ENCODE measurements at places on chromosomes 7 and 10. TPM values are rescaled to one million over a fixed set of nuclear protein-coding genes. Genes with fewer than 3 reads are reported as not detected.

GRCh38 chr7:45069444-45070253 lies 19.1 kb downstream of the NACAD start:
- H3K27me3 ChIP-seq: no peaks in the 10 kb centered on the region
- no peak overlapping the region for H3K27ac ChIP-seq
- H3K4me3 ChIP-seq: no peak overlapping the region
- peaks cover 99% of the 10 kb centered on the region for H3K36me3 ChIP-seq
- peaks cover 36% of the 10 kb centered on the region for H3K4me1 ChIP-seq

DNA sequence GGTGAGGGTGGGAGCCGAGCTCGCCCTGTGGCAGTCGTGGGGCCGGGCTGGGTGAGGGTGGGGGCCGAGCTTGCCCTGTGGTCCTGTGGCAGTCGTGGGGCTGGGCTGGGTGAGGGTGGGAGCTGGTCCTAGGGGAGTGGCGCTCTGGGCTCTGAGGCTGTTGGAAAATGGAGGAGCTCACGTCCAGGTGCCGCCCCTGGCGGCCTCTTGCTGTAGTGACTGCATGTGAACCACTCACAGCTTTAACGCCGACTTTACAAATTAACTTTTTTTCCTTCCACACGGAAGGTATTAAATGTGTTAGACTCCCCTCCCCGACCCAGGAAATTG lies 312.6 kb downstream of the WDR37 start:
- H3K27me3 ChIP-seq: peaks cover 4% of the 10 kb centered on the region
- no peak overlapping the region for H3K4me3 ChIP-seq
- no peaks in the 10 kb centered on the region for H3K36me3 ChIP-seq

NPM3 gene
- total RNA-seq: 15.8 TPM

GRCh38 chr7:90626013-90626412 lies 29.9 kb downstream of the CDK14 start:
- H3K4me1 ChIP-seq: no peaks in the 10 kb centered on the region
- no peak overlapping the region for H3K27ac ChIP-seq
- H3K4me3 ChIP-seq: no peak overlapping the region
- no peaks in the 10 kb centered on the region for H3K36me3 ChIP-seq
- no peaks in the 10 kb centered on the region for H3K27me3 ChIP-seq

GARIN1A gene
- 0.71 TPM for total RNA-seq

DNA sequence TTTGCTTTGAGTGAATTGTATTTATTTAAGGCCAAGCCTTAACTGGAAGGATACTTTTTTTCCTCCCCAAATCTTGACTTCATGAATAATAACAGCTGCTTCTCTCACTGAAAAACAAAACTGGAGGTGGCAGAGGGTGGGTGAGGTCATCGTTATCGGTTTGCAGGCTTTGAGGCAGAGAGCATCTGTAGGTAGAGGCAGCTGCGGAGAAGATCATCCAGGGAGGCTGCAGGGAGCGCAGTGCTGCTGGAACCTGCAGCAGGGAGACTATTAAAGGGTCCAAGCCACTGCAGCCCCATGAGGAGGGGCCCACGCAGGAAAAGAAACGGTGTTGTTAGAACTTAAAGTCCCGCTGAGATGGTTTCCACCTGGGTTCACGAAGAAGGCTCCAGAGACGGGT lies 112.1 kb upstream of the SDK1 start:
- H3K27ac ChIP-seq: no peak overlapping the region
- DNase-seq: no peak
- no peaks in the 10 kb centered on the region for H3K36me3 ChIP-seq
- H3K4me1 ChIP-seq: no peaks in the 10 kb centered on the region
- no peaks in the 10 kb centered on the region for H3K27me3 ChIP-seq
- no peak overlapping the region for H3K4me3 ChIP-seq

DNA sequence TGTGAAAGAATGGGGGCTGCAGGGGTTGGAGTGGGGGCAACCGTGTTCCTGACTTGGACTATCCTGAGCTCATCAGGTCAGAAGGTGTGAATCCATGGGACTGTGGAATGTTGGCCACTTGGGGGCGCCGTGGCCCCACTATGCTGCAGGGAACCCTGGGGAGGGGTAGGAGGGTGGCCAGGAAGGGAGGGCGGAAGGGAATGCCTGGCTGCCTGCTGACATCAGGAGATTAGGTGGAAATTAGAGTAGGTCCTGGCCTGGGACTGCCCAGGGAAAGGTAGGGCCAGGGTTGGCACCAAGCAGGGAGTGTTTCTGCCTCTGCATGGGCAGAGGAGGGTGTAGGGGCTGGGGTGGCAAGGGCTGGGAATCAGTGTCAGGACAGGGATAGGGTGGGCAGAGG lies 65.8 kb upstream of the PRSS58 start:
- DNase-seq: peak; percentile 38
- no peak overlapping the region for H3K4me3 ChIP-seq
- no peaks in the 10 kb centered on the region for H3K36me3 ChIP-seq
- H3K4me1 ChIP-seq: peaks cover 24% of the 10 kb centered on the region
- no peaks in the 10 kb centered on the region for H3K27me3 ChIP-seq
- H3K27ac ChIP-seq: no peak overlapping the region

GRCh38 chr10:6216916-6217315 lies 14.2 kb downstream of the PFKFB3 start:
- peaks cover 88% of the 10 kb centered on the region for H3K36me3 ChIP-seq
- no peak overlapping the region for H3K27ac ChIP-seq
- peaks cover 5% of the 10 kb centered on the region for H3K4me1 ChIP-seq
- no peaks in the 10 kb centered on the region for H3K27me3 ChIP-seq

SPAG6 gene
- not detected for total RNA-seq

DNA sequence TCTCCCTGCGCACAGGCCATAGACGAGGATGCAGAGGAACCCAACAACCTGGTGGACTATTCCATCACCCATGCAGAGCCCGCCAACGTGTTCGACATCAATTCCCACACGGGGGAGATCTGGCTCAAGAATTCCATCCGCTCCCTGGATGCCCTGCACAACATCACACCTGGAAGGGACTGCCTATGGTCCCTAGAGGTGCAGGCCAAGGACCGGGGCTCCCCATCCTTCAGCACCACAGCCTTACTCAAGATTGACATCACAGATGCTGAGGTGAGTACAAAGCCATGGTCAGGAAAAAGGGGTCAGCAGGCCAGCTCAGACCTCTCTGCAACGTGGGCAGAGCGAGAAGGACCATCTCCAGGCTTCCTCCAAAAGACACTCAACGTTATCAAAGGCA lies 12.3 kb downstream of the LRIT2 start:
- no peak for DNase-seq
- H3K4me3 ChIP-seq: no peak overlapping the region
- peaks cover 5% of the 10 kb centered on the region for H3K27me3 ChIP-seq

- no peaks in the 10 kb centered on the region for H3K27me3 ChIP-seq
- no peak overlapping the region for H3K4me3 ChIP-seq
- H3K36me3 ChIP-seq: no peaks in the 10 kb centered on the region
- DNase-seq: no peak
These were observed 43.9 kb downstream of the IFIT5 start for GRCh38 chr10:89458291-89458690.

GRCh38 chr7:46661431-46661830 lies 740.4 kb upstream of the IGFBP3 start:
- H3K27me3 ChIP-seq: no peaks in the 10 kb centered on the region
- no peaks in the 10 kb centered on the region for H3K36me3 ChIP-seq
- H3K4me3 ChIP-seq: no peak overlapping the region
- no peak for DNase-seq
- H3K4me1 ChIP-seq: no peaks in the 10 kb centered on the region

GRCh38 chr7:36281945-36282717 lies 107.5 kb upstream of the ANLN start:
- no peaks in the 10 kb centered on the region for H3K27me3 ChIP-seq
- no peaks in the 10 kb centered on the region for H3K36me3 ChIP-seq
- no peak for DNase-seq
- no peak overlapping the region for H3K27ac ChIP-seq
- H3K4me3 ChIP-seq: no peak overlapping the region

FANK1 gene
- not detected for total RNA-seq

ZCCHC24 gene
- 0.85 TPM for total RNA-seq

Measured in CD4-positive, alpha-beta T cell (primary cell).